ENCODE measurements at places on chromosomes 5 and 9.

GRCh38 chr5:75395277-75395676, 58.3 kb downstream of the HMGCR start:
- no peak for DNase-seq

DNA sequence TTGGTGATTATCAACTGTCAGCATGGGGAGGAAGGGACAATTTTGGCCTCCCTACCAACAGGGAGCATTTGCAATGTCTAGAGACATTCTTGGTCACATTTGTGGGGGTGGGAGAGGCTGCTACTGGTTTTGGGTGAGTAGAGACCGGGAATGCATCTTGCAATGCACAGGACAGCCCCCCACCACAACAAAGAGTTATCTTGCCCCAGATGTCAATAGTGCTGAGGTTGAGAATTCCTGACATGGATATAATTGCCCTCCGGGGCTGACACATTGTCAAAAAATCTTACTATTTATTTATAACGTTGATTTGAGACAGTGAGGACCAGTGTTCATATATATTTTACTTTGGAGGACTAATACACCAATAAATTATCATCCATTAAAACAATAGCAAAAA, 316.1 kb downstream of the PSAT1 start:
- DNase-seq = no peak

GRCh38 chr5:95845391-95845790, 22.9 kb upstream of the GLRX start:
- no peak for DNase-seq

GRCh38 chr5:124908581-124909451, 162.4 kb upstream of the ZNF608 start:
- DNase-seq = no peak

DNA sequence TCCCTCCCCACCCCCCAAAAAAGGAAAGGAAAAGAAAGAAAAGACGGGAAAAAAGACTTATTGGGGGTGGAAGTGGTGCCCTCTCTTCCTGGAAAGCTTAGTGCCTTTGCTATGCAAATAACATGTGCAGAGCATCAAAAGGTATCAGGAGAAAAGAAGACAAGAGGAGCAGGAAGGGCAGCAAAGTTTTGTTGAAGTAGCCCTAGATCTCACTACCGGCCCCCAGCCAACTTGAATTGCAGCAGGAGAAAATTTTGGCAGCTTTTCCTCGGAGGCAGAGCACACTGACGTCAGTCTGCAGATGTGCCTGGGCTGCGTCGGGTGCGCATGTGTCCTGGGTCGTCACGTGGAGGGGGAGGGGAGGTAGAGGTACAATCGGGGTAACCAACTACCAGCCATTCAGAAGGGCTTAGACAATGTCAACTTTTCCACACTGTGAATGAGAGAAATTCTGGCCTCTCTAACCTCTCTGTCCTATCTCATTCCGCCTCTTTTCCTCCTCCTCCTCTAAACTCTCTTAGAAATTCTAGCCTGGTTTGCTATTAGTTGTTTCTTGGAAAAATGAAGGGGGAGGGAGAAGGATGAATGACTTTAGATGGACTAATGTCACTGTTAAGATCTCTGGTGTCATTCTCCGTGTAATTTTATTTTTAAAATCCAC, at the start of gene ADAMTS6:
ADAMTS6 (minus strand) TSS at position 286 of the 661 bp plus-strand sequence. CDS start 8,247 bp downstream, outside the sequence.
- peak; percentile 44 for DNase-seq

DNA sequence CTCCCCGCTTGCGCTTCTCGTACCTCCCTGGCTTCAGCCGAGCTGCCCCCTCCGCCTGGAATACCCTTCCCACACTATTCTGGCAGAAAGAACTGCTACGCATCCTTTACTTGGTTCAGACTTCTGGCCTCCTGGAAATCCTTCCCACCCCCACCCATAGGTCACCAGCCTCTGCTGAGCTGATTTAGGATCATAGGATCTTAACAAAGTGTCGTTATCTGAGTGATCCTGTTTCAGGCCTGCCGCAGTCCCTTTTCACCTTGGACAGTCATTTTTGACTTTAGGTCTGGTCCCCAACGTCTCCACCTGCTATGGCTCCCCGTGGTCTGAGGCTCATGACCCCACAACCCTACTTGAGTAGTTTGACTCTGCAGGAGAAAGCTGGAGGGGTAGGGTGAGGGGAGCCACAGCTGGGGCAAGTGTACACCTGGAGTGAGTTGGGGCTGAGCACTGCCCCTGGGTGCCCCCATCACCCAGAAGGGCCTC, 27.3 kb downstream of the EGR1 start:
- DNase-seq = no peak

GRCh38 chr9:133263557-133263956, 11.4 kb downstream of the ABO start:
- DNase-seq = no peak

GRCh38 chr9:125156551-125156950, 13.2 kb upstream of the SCAI start:
- DNase-seq = no peak

DNA sequence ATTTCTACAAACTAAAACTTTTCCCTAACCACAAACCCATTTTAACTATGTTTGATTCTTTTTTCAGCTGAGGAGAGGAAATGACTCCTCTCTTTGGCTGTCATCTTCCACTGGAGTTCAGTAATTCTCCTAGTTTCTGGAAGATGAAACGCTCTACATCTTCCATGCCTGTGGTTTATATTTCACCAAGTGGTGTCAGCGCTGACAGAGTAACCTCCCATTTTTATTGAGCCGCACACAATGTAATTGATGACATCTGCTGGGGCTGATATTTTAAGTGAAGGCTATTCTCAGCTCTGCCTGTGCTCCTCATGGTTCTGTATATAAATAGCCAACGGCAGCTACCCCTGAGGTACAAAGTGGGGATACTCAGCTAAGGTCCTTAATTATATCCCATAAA, 234.6 kb downstream of the SPOCK1 start:
- DNase-seq = no peak

DNA sequence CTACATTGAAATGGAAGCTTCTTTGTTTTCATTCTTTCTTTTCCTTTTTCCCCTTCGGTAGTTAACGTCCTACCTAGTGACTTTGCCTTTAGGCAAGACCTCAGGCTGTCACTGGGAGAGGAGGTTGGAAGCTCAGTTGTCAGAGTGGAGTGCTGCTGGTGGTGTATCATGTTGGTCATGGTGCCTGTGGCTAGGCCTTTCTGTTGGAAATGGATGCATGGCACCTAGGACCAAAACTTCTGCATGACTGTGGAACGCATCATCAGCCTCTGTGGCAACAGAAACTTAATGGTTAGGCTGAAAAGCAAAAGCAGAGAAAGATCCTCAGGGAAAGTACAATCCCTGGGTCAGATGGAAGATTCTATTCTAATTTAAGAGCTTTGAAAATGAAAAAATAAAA, 57.9 kb downstream of the OSTF1 start:
- no peak for DNase-seq

- DNase-seq = no peak
These were observed 10.7 kb downstream of the STK32A start for GRCh38 chr5:147245381-147246165.

- no peak for DNase-seq
These were observed 74.6 kb upstream of the ZSWIM6 start for GRCh38 chr5:61257421-61257820.

- DNase-seq = no peak
These were observed 8.6 kb downstream of the HAVCR2 start for GRCh38 chr5:157100140-157100679.

- no peak for DNase-seq
These were observed 155.0 kb downstream of the NFIB start for GRCh38 chr9:14158916-14159315.

- DNase-seq = no peak
These were observed 146.4 kb downstream of the GADD45G start for GRCh38 chr9:89751079-89751825.

- DNase-seq = no peak
These were observed 32.7 kb upstream of the TLR4 start for GRCh38 chr9:117671468-117671867.

GRCh38 chr5:170849374-170849773, 12.4 kb upstream of the RANBP17 start:
- DNase-seq = no peak

- no peak for DNase-seq
These were observed 210.1 kb downstream of the ZNF608 start for GRCh38 chr5:124536333-124536732.

GRCh38 chr5:80745490-80745889, 90.7 kb upstream of the DHFR start:
- no peak for DNase-seq

DNA sequence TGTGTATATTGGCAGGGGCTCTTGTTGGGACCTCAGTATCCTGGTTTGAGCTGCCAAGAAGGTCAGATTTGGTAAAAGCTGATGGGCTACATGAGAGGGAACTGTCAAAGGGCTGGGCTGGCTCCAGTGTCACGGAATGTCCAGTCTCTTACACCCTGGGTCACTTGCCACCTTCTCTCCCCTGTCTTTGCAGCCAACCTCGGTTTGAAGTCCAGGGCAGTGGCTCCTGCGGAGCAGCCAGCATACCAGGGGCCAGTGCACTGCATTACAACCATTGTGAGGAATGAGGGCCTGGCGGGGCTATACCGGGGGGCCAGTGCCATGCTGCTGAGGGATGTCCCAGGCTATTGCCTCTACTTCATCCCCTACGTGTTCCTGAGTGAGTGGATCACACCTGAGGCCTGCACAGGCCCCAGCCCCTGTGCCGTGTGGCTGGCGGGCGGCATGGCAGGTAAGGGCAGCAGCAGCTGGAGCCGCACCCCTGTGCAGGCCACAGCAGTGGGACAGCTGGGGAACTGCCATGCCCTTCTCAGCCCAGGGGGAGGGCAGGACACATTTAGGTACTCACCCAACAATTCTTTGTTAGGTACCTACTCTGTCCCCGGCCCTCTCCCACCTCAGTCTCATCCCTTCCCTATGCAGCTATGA, 24.2 kb downstream of the IL9 start:
- no peak for DNase-seq

GRCh38 chr9:77569335-77569734, 78.8 kb downstream of the GNA14 start:
- DNase-seq = no peak

- no peak for DNase-seq
These were observed 449 bp upstream of the PCSK5 start for GRCh38 chr9:75889977-75890471.

All from NT2/D1 (cell line).